ENCODE measurements at places on chromosomes 16 and 17. TPM values are rescaled to one million over a fixed set of nuclear protein-coding genes. Genes with fewer than 3 reads are reported as not detected.

Gene POLR3K
- 8.9 TPM for total RNA-seq

Gene AFMID
- 27.0 TPM for total RNA-seq

Gene ST6GALNAC1
- 22.9 TPM for total RNA-seq

Gene CA4
- total RNA-seq = 19.3 TPM

Gene TRPV3
- total RNA-seq = 0.98 TPM

Gene HOXB6
- 4.3 TPM for total RNA-seq

Gene CCL4L2
- 6.6 TPM for total RNA-seq

Gene TBC1D3C
- not detected for total RNA-seq

Gene C17orf107
- 1.8 TPM for total RNA-seq

Gene ERN2
- total RNA-seq = not detected

Gene RPL13
- total RNA-seq = 2,253 TPM

Gene MRM1
- 8.1 TPM for total RNA-seq

Gene CX3CL1
- 0.68 TPM for total RNA-seq

Gene DBNDD1
- total RNA-seq = 1.3 TPM

Gene KRTAP9-6
- not detected for total RNA-seq

Gene MMD
- 43.0 TPM for total RNA-seq

Gene VMO1
- total RNA-seq = 74.3 TPM

Gene WNT9B
- 13.4 TPM for total RNA-seq

Gene MRPL12
- total RNA-seq = 43.2 TPM

Gene C16orf92
- total RNA-seq = not detected

Gene CDH3
- total RNA-seq = 21.0 TPM
